ENCODE measurements at places on chromosomes 5 and 9. TPM values are rescaled to one million over a fixed set of nuclear protein-coding genes. Genes with fewer than 3 reads are reported as not detected.

Gene ADAMTS16
- 0.84 TPM for total RNA-seq

Gene VLDLR
- 0.70 TPM for total RNA-seq

Gene ZCCHC10
- 5.1 TPM for total RNA-seq

GRCh38 chr9:129334105-129334935 is 156.3 kb upstream of the IER5L start:
- H3K36me3 ChIP-seq = no peaks in the 10 kb centered on the region
- peak; percentile 67 for DNase-seq
- H3K27me3 ChIP-seq = no peaks in the 10 kb centered on the region

DNA sequence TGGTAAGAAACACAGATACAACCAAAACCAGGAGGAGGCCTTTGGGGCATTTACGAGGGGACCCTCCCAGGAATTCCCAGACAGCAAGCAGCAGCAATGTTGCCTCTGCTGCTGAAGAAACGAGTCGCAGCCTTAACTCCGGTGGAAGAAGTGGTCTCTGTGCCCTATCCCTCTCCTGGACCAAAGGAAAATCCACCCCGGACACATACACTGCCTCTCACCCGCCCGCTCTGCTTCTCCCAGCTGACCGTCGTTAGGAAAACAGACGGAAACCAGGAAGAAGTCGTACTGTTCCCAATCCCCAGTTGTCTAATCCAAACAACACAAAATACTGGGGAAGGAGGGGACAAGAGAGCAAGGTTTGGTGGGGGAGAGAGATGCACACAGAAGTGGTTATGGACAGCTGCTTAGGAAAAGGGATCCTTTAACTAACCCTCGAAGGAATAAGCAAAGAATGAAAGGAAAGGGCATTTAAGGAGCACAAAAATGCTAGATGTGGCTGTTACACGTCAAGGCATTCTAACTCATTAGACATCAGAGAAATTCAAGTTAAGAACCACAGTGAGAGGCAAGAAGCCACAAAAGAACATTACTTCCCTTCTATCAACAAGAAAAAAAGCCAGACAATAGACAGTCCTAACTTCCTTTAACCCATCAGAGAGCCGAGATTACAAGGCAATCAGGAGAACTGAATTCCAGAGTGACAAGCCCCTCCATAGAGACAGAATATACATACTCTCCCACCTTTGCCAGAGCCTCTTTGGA is 71.9 kb downstream of the ACTL7B start:
- no peak for DNase-seq
- no peaks in the 10 kb centered on the region for H3K4me1 ChIP-seq
- no peak overlapping the region for H3K4me3 ChIP-seq

GRCh38 chr9:37936965-37937364 is 33.0 kb upstream of the SLC25A51 start:
- no peaks in the 10 kb centered on the region for H3K27me3 ChIP-seq
- H3K27ac ChIP-seq = no peak overlapping the region
- H3K4me1 ChIP-seq = peaks cover 8% of the 10 kb centered on the region
- peaks cover 11% of the 10 kb centered on the region for H3K36me3 ChIP-seq
- H3K4me3 ChIP-seq = no peak overlapping the region

DNA sequence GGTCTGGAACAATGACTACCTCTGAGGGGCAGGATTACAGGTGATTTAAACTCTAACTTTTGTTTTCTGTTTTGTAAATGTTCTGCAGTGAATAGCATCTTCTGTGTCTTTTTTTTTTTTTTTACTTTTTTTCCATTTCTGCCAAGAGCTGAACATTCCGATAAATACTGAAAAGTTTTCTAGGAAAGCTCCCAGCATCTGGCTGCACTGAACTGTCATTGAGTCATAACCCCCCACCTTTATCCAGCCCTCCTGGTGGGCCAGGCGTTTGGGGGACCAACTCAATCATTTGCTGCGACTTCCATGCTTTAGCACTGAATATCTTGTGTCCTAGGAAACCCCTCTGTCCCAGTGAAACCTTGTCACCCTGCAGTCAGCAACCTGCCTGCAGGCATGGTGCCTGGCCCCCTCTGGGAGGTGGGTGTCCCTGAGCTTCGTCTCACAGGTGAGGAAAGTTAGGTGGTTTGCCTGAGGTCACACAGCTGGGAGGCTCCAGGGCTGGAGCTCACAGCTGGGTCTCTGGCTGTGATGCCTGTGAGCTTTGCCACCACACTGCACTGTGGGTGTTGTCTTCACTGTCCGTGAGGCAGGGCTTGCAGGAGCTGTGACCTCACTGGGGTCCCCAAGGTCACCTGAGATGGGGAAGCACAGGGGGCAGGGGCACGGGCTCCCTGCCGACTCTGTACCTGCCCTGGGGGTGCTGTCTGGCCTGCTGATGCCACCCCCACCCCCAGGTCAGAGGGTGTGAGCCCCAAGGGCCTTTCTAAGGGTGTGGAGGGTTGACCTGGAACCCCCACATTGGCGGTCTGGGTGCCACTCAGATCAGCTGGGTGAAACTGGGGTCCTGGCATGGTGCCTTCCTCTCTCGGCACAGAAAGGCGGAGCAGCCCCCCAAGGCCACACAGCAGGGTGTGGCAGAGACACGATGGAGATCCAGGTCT is 14.1 kb downstream of the PLPP7 start:
- DNase-seq = no peak
- no peaks in the 10 kb centered on the region for H3K36me3 ChIP-seq
- no peak overlapping the region for H3K4me3 ChIP-seq
- no peaks in the 10 kb centered on the region for H3K4me1 ChIP-seq
- no peaks in the 10 kb centered on the region for H3K27me3 ChIP-seq

GRCh38 chr9:90969021-90969675 is 167.5 kb downstream of the SYK start:
- no peaks in the 10 kb centered on the region for H3K36me3 ChIP-seq
- no peak overlapping the region for H3K27ac ChIP-seq
- no peaks in the 10 kb centered on the region for H3K4me1 ChIP-seq

DNA sequence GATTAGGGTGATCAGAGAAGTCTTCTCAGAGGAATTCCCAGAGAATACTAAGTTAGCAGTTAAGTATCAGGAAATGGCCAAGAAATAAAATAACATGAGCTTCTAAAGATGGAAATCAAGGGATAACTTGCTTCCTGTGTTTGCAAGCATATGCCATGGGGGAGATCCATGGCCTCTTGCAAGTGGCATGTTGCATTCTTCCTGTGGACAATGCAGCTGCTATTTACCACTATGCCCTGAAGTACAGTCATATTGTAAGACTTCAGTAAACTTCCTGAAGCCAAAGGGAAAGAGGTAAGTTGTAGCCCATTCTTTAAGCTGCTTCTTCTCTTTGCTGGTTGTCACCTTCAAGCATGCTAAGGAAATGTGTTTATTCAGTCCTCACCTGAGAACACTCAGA is 154.7 kb upstream of the RUSC2 start:
- H3K27me3 ChIP-seq = no peaks in the 10 kb centered on the region
- no peak overlapping the region for H3K27ac ChIP-seq
- no peak for DNase-seq
- H3K36me3 ChIP-seq = peaks cover 4% of the 10 kb centered on the region

- peaks cover 3% of the 10 kb centered on the region for H3K4me1 ChIP-seq
- H3K27ac ChIP-seq = no peak overlapping the region
These were observed 4.2 kb downstream of the NR5A1 start for GRCh38 chr9:124502711-124503702.

- DNase-seq = no peak
- H3K4me1 ChIP-seq = no peaks in the 10 kb centered on the region
- H3K36me3 ChIP-seq = peaks cover 1% of the 10 kb centered on the region
- no peak overlapping the region for H3K4me3 ChIP-seq
These were observed 92.5 kb downstream of the SIL1 start for GRCh38 chr5:139105621-139106071.

DNA sequence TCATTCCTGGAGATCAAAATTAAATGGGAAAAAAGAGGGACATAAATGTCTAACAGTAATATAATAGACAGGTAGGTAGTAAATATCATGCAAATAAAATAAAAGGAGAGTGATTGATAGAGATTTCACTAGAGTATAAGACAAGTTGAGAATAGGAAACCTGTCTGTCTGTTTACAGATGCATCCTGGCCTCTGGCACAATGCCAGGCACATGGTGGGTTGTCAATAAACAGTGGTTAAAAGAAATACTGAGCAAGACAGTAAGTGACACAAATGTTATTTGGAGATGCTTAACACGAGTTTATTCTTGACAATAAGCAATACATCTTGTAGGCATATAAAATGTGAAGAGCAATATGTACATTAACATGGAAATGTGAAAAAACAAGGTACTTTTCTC is 33.3 kb downstream of the RICTOR start:
- no peaks in the 10 kb centered on the region for H3K4me1 ChIP-seq
- no peak overlapping the region for H3K27ac ChIP-seq
- DNase-seq = no peak
- H3K27me3 ChIP-seq = no peaks in the 10 kb centered on the region
- no peak overlapping the region for H3K4me3 ChIP-seq
